ENCODE measurements at places on chromosomes 1 and 21.
A peak's percentile ranks its signal among the peaks of the same experiment; 100 is the strongest.

DNA sequence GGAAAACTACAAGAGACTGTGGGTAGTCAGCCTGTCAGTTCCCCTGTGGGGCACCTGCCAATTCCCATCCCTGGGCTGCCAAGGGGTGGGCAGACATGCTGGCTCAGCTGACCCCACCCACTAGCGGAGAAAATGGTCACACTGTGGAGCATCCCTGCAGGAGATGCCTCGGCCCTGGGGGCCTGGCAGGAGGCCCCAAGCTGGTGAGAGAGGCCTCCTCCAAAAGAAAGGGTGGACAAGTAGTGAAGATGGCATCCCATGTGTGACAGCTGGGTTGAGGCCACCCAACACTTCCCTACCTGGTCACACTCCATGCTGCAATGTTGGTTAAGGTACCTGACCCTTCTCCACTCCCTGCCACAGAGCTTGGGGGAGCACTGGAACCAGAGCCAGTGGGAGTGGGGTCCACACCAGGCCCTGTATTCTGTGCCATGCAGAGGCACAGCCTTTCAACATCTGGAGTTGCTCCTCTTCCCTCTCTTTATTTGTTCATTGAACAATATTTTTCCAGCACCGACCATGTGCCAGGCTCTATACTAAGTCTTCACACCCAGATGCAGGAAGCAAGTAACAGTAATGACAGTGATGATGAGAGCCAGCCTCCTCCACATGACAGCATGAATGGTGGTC is 59.5 kb downstream of the KLHDC7A start:
- DNase-seq: no peak

GRCh38 chr1:220908757-220909156 is 29.5 kb downstream of the HLX start:
- DNase-seq: no peak

DNA sequence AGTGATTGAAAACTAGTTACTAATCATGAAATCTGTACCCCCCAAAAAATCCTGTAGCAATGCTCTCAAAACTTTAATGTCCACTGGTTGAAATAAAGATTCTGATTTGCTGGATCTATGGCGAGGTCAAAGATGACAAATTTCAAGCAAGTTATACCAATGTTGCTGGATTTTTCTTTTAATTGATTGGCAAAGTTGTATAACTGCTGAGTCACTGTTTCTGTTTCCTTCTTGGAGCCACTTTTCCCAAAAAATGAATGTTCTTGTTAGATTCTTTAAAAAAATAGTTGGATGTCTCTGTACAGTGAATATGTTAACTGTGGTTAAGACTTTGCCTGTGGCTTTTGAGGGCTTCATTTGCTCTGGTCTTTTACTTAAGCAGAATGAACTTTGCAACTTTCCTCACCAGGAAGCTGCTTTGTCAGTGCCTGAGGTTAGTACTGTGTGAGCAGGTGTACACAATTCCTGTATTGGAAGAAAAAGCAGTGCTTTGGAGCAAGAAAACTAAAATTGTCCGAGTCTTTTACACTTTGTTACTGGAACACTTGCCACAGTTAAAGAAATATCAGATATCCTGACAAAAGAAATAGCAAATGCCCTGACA is 1211.9 kb downstream of the MRPL39 start:
- no peak for DNase-seq

- no peak for DNase-seq
Observed at GRCh38 chr1:177650947-177651346, 318.9 kb downstream of the SEC16B start.

GRCh38 chr1:111101854-111102642 is 37.8 kb downstream of the DRAM2 start:
- no peak for DNase-seq

- no peak for DNase-seq
Observed at GRCh38 chr1:175976865-175977642, 230.0 kb downstream of the COP1 start.

DNA sequence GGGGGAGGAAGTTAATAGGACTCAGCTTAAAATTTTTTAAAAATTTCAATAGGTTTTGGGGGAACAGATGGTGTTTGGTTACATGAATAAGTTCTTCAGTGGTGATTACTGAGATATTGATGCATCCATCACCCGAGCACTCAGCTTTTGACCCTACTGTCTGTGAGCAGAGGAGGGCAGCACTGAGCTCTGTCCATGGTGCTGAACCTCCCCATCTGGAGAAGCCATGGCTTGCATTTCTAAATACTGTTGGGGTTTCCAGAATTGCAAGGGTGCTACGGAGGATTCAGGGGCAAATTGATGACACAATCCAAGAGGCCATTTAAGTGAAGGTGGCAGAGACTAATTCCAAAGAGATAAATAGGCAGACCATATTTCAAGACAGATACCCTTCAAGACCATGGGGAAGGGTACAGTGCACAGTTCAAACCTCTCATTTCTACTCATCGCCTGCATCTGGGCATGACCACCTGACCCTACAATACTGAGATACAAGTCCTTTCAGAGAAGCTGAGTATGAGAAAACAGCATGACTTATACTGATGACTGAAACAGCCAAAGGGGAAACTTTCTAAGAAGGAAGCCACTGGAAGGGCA is 17.2 kb downstream of the SYT2 start:
- peak; percentile 53 for DNase-seq

- no peak for DNase-seq
Observed at GRCh38 chr1:234899041-234899729, 229.5 kb downstream of the TOMM20 start.

DNA sequence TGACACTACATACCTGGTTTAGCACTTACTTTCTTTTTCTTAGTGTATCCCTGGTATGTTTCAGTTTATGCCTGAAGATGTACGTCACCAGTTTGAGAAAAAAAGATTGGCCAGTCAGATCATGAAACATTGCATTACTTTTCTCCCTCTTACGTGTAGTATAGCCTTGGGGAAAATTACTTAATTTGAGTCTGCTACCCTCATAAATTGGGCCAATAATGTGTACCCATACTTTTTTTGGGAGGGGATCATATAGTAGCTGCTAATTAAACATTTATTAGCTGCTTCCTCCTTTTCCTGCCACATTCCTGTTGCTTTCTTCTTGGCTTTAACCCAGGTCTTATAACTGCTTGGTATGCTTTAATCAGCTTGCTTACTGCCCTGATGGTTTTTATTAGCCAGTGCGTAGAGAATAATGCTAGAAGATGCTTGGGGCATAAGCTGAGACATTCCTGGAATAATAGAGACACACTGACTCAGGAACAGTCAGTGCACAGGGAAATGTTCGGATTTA is 32.1 kb downstream of the RABGAP1L start:
- no peak for DNase-seq

DNA sequence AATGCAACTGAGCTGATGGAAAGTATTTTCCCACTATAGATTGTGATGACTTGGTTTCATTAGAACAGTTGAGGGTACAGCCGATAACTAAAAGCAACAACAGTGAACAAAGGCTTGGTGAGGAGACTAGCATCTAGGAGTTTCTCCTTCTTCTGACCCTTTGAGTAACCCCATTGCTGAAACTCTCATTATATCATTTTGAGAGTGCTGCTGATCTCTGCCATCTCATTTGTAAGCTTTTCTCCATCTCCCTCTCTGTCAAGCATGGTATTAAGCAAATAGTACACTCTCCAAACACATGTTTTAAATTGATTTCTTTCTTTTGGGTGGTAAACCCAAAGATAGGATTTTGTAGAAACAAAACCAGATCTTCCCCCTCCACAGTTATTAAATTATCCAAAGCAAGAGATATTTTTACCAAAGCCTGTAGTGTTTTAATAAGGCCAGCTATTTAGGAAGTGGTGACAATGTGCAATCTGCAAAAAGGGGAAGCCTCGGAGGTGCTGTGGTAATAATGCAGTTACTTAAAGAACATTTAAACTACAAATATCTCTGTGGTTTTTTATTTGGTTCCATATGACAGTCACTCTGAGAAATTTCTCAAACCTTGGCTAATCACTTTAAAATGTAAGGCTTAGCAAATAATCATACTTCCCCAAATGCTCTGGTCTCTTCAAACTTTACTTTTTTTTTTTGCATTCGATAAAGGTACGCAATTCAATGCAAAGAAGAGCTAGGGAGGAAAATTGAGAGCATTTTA is 287.5 kb downstream of the HLX start:
- no peak for DNase-seq

DNA sequence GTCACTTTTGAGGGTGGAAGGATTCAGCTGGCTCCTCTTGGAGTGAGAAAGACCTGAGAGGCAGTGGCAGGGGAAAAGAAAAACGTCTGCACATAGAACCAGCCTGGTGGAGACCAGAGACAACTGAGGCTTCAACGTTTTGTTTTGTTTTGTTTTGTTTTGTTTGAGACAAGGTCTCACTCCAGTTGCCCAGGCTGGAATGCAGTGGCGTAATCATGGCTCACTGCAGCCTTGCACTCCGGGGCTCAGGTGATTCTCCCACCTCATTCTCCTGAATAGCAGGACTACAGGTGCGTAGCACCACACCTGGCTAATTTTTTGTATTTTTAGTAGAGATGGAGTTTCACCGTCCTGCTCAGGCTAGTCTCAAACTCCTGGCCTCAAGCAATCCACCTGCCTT is 12.3 kb downstream of the SHISAL2A start:
- no peak for DNase-seq

- no peak for DNase-seq
Observed at GRCh38 chr21:17514124-17514845, 1.4 kb downstream of the CXADR start.

- DNase-seq: no peak
Observed at GRCh38 chr1:168227620-168228019, 1.8 kb downstream of the SFT2D2 start.

DNA sequence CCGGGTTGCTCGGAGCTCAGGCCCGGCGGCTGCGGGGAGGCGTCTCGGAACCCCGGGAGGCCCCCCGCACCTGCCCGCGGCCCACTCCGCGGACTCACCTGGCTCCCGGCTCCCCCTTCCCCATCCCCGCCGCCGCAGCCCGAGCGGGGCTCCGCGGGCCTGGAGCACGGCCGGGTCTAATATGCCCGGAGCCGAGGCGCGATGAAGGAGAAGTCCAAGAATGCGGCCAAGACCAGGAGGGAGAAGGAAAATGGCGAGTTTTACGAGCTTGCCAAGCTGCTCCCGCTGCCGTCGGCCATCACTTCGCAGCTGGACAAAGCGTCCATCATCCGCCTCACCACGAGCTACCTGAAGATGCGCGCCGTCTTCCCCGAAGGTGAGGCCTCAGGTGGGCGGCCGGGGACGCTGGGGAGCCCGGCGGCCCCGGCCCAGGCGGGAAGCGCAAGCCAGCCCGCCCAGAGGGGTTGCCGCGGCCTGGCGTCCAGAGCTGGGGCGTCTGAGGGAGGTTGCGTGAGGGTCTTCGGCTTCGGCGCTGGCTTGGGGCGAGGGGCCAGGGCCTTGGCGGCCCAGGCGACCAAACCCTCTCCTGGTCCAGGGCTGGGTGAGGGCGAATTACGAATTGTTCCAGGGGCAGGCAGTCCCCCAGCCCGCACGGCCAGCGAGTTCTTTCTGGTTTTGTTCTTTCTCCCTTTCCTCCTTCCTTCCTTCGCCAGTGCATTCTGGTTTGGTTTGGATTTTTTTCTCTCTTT is 805 bp downstream of the SIM2 start:
- no peak for DNase-seq

DNA sequence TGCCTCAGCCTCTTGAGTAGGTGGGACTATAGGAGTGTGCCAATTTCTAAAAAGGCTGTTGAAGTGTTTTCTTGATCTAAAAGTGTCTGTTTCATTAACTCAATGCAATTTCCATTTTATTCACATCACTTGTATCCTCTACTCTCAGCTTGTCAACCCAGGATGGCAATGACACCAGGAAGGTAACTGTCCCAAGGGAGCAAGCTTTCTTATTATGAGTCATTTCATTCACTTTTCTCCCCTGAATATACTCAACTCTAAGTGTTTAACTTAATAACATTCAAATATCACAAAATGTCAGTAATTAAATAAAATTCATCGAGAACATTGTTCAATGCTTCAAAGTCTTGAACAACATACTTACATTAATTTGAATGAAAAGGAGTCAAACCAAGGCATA is 22.9 kb upstream of the GFI1 start:
- DNase-seq: no peak

- no peak for DNase-seq
Observed at GRCh38 chr1:242554577-242554976, 30.1 kb upstream of the PLD5 start.

- DNase-seq: peak; percentile 31
Observed at GRCh38 chr1:201709564-201710295, 119.2 kb upstream of the IPO9 start.

DNA sequence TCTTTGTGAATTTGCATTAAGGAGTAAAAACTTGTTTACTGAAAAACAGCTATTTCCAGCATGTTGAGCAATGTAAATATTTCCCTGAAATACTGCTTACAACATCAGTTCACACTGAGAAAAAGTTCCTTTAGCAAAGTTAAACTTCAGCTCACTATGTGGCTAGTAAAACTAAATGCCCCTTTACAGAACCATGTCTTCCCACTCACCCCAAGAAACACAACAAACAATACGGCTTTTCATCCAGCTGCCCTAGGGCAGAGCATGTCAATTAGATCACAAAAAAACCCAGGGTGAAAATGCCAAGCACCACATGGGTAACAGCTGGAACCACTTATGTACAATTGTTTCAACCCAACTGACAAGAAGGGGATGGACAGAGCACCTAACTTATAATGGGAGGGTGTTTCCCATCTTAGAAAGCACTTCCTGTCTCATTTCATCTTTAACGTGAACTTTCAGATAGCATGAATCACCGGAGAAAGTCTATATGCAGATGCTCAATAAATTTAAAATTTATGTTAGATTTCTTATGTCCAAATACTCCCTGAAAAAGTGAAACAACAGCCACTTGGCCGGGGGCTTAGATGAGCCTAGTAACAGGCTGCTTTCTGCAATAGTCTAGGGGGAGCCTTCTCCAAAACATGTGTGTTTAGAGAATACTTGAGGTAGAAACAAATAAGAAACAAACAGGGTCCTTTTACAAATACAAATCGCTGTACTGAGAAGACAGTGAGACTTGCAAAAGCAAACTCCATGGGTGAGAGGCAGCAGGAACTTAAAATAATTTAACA is 6.6 kb downstream of the NID1 start:
- no peak for DNase-seq

- DNase-seq: no peak
Observed at GRCh38 chr1:209607795-209608178, 24.3 kb downstream of the CAMK1G start.

DNA sequence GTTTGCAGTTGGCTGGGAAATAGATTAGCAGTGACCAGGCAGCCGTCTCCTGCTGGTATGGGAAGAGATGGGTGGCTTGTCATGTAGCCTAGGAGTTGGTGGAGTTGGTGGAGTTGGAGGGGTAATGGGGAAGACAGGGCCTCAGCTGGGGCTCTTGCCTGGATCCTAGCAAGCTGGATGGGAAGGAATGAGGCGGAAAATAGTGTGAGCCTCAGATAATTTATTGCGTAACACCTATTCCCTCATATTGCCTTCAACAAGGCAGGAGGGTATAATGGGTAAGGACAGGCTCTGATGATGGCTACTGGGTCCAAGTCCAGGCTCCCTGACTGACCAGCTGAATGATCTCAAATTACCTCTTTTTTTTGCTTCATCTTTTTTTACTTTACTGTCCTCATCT is 12.6 kb downstream of the MAP7D1 start:
- no peak for DNase-seq
